ENCODE measurements at places on chromosomes 3 and 15. TPM values are rescaled to one million over a fixed set of nuclear protein-coding genes. Genes with fewer than 3 reads are reported as not detected.

ZPLD1 gene
- total RNA-seq = not detected

DNA sequence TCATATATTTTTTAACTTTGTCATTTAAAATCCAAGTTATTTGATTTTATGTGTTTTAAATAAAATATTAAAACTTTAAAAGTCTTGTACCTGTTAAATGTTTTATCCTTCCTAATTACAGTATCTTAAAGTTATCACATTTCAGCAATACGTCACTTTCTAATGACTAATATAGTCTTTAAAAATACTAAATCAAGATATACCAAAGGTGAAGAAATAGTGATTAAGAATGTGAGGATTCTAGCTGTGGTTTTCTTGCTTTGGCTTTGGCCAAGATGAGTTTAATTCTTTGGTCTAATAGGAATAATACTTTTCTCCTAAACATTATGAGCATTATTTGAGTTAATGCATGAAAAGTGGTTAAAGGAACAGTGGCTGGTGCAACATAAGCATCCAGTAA, 13.9 kb downstream of the SETD5 start:
- H3K27ac ChIP-seq = no peak overlapping the region
- no peak overlapping the region for H3K4me3 ChIP-seq
- H3K36me3 ChIP-seq = peaks cover 7% of the 10 kb centered on the region
- no peaks in the 10 kb centered on the region for H3K27me3 ChIP-seq

GRCh38 chr15:61983081-61983480, 77.2 kb downstream of the VPS13C start:
- H3K4me1 ChIP-seq = peaks cover 9% of the 10 kb centered on the region
- H3K4me3 ChIP-seq = no peak overlapping the region
- H3K27ac ChIP-seq = no peak overlapping the region

- no peaks in the 10 kb centered on the region for H3K36me3 ChIP-seq
- peak overlapping the region; percentile 77 for H3K27ac ChIP-seq
- peaks cover 21% of the 10 kb centered on the region for H3K4me1 ChIP-seq
- H3K27me3 ChIP-seq = no peaks in the 10 kb centered on the region
- no peak overlapping the region for H3K4me3 ChIP-seq
- DNase-seq = peak; percentile 79
Observed at GRCh38 chr15:52124270-52124880, 11.8 kb upstream of the BCL2L10 start.

- DNase-seq = peak; percentile 22
- H3K27me3 ChIP-seq = no peaks in the 10 kb centered on the region
- H3K4me1 ChIP-seq = no peaks in the 10 kb centered on the region
- H3K36me3 ChIP-seq = peaks cover 71% of the 10 kb centered on the region
- no peak overlapping the region for H3K4me3 ChIP-seq
Observed at GRCh38 chr15:92960996-92961681, 61.0 kb downstream of the CHD2 start.

DNA sequence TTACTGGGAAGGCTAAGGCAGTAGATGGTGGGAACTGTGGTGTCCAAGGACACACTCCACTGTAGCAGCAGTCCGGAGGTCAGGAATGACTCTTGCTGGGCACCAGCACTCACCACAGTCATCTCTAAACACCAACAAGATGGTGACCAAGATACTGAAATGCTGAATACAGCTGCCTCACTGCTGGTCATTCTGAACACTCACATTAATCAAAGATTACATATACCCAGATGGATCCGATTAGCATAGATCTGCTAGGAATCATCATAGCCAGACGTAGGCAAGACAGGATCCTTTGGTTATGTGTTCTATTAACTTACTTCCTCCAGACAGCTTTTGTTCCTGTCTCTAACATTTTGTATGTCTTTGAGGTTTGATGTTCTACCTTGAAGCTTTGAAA, 134.9 kb upstream of the BFSP2 start:
- no peak for DNase-seq
- no peak overlapping the region for H3K27ac ChIP-seq
- H3K4me3 ChIP-seq = no peak overlapping the region
- no peaks in the 10 kb centered on the region for H3K4me1 ChIP-seq
- H3K36me3 ChIP-seq = no peaks in the 10 kb centered on the region

GRCh38 chr15:52636459-52636858, 42.7 kb downstream of the ATOSA start:
- no peaks in the 10 kb centered on the region for H3K4me1 ChIP-seq
- no peaks in the 10 kb centered on the region for H3K27me3 ChIP-seq

All from PC-3 (cell line).